Left forelimb (tissue), 1 donor: ENCODE measurements at places on chromosomes 7 and 10.

DNA sequence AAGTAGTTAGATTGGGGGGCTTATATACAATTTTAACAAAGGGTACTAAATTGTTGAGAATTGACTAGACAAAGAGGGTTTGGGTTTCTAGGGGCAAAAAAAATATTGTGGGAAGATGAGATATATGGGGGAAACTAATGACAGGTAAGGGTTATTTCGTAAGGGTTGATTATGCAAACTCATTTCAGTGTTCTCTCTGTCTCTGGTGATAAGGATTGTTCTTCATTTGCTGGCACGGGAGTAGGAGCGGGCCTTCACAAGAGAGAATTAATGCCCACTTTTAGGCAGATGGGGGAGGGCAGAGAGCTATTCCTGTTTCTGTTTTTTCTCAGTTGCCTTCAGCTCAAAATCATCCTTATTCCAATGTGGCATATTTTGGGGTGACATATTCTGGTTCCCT is 258.4 kb downstream of the EXOC4 start:
- DNase-seq, result no peak

DNA sequence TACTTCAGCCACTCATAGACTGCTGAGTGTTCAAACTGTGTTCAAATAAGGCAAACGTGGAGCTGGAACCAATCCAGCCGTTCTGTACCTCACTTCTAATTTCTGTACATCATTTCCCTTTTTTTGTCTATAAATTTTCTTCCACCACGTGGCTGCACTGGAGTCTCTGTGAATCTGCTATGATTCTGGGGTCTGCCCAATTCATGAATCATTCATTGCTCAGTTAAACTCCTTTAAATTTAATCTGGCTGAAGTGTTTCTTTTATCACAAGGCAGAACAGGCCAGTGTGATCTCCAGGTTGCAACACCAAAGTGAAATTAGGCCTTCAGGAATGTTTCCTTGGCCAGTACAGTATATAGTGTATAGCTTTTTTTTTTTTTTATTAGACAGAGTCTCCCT is 53.5 kb downstream of the DNAJC12 start:
- no peak for DNase-seq

DNA sequence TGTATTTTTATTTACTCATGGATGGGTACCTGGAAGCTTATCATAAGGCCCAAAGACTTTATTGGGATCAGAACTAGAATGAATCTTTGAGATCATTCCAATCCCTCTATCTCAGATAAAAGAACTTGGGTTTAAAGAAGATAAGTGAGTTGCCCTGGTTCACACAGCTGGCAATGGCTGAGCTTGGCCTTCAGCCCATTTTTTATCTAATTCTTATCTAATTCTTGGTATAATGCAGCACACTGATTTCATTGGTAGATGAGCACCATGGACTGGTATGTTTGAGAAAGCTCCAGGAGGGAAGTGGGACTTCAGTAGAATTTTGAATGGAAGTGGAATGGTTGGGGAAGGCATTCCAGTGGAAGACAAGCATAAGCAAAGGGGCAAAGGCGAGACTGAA is 558.9 kb downstream of the REEP3 start:
- no peak for DNase-seq

DNA sequence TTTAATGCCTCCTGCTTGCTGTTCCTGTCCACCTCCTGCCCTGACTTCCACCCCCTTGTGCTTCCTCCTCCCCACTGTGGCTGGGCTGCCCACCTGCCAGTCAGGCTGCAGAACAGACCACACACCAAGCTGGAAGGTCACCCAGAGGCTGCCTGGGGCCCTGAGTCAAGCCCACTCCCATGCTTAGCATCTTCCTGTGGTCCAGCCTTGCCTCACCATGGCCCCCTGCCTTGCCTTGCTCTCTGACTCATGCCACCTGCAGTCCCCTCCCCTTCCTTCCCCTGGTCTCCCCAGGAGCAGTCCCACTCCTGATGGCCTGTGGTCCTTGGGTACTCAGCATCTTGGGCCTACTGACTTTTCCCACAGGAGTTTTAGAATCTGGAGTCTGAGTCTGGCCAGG is 2.3 kb downstream of the CLEC2L start:
- no peak for DNase-seq

- DNase-seq, result no peak
Measured at GRCh38 chr7:151342102-151342646, 562 bp downstream of the NUB1 start.

GRCh38 chr7:100863406-100863950 is 3.7 kb upstream of the TRIP6 start:
- no peak for DNase-seq

DNA sequence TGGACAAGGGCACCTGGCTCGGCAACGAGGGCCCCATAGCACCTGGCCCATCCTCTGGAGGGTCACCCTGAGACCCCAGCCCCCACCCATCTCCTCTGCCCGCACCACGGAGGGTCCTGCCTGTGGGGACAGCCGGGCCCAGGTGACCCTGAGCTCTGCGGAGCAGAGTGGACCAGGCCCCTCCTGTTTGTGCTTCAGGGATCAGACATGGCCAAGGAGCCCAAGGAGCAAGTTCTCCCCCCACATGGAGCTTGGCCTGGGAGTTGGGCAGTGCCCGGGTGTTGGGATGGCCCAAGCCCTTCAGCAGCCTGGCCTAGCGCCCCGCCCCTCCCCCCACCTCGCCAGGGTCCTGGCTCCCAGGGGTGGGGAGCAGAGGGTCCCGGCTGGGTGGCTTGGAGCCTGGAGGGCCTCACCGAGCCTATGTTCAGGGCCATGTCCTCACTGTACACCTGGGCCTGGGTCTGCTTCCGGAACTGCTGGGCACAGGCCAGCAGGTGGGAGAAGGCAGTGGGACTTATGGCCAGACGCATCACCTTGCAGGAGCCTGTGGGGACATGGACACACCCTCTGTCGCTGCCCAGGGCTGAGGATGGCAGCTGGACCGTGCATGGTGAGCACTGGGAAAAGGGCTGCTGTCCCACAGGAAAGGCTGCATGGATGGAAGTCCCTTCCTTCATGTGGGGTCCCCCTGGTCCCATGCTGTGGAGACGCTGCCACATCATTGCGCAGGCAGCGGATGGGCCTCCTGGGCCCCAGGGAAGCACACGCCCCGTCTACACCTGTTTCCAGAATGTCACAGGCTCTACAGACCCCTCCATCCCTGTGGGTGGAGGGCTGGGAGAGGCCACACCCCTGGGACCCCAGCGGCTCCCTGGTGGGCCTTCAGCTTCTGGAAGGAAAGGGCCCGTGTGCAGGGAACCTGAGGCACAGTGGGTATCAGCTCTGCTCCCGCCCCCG is 49.2 kb upstream of the NKX6-2 start:
- no peak for DNase-seq

- no peak for DNase-seq
Measured at GRCh38 chr7:71696511-71696910, 564.6 kb downstream of the GALNT17 start.

DNA sequence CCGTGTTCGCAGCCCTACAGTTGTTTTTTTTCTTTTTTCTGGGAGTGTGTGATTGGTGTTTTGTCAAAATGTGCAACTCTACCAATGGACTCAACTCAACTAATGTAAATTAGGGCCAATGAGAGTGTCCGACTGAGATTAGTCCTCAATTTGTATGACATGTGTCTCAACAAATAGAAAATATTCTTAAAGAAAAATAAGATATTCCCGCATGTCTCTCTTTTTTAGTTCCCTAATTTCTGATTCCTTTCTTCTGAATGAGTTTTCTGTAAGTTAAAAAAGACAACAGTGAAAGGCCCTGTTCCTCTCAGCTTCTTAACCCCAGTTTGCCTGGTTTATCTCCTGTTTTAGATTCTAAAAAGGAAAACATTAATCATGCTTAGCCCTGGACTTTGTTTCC is 61.5 kb downstream of the ARID5B start:
- DNase-seq, result no peak

DNA sequence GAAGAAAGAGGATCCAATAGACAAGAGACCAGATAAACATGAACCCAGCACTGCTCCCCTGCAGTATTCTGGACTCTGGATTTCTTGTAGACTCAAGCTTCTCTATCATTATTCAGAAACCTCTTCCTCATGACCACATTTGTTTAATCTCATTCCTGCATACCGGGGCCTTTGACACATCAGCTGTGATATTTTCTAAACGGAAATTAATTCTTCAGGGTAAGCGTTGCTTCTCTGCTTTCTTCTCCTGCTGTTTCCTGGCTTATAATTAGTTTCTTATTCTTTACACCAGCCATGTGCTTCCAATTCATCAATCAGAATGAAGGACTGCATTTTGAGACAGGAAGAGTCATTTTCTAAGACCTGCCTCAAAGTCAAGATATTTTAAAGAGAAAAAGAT is 54.2 kb upstream of the TARP start:
- no peak for DNase-seq

DNA sequence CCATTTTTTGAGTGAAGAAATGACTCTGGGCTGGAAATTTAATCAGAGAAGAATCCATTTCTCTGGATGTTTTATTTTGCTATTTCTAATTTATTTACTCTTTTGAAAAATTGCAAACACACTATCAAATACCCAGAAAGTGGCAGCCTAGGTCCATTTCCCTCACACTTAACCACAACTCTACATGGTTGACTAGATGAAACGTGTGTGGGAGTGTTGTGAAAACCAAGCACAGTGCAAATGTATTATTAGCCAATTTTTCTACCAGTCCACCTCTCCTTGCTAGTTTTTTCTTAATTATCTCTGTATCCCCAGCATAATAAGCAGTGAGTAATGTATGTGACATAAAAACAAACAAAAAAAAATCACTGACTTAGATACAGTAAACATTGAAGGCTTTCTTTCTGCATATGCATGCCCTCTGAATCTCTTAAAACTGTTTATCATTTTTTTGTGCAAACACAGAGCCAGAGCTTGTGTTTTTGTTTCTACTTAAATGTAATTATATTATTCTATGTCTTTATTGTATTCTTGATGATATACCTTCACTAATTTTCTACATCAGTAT is 30.9 kb downstream of the SCIN start:
- DNase-seq, result no peak

GRCh38 chr7:55429835-55430499 is 64.8 kb downstream of the LANCL2 start:
- DNase-seq, result no peak

DNA sequence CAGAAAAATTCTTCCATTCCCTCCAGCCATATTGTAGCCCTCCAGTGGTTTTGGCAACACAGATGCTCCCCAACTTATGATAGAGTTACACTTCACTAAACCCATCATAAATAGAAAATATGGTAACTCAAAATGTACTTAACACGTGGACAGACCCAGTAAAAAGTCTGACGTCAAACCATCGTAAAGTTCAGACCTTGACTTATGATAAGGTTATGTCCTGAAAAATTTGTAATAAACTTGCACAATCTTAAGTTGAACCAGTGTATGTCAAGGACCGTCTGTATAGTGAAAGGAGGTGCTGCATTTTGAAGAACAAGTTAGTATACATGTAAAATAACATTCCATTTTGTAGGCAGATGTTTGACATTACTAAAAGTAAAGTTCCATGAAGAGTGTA is 142.8 kb downstream of the NSUN6 start:
- no peak for DNase-seq

GRCh38 chr10:69696073-69696731 is 66.2 kb downstream of the FAM241B start:
- DNase-seq, result peak; percentile 14

DNA sequence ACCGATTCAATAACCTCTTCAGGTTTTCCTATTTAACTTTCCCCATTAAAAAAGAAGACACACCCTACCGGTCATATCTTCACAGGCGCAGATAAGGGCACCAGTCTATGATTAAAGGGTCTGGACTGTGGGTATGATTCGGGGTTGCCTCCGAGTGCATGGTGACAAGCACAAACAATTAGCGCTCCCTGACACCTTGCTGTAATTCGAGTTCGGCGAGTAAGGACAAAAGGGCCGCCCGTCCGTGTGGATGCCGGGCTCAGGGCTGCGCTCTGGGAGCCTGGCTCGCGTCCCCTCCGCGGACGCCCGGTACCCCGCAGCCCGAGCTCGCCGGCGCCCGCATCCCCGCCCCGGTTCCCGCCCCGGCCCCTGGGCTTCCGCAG is 111.9 kb upstream of the RHEB start:
- DNase-seq, result no peak

DNA sequence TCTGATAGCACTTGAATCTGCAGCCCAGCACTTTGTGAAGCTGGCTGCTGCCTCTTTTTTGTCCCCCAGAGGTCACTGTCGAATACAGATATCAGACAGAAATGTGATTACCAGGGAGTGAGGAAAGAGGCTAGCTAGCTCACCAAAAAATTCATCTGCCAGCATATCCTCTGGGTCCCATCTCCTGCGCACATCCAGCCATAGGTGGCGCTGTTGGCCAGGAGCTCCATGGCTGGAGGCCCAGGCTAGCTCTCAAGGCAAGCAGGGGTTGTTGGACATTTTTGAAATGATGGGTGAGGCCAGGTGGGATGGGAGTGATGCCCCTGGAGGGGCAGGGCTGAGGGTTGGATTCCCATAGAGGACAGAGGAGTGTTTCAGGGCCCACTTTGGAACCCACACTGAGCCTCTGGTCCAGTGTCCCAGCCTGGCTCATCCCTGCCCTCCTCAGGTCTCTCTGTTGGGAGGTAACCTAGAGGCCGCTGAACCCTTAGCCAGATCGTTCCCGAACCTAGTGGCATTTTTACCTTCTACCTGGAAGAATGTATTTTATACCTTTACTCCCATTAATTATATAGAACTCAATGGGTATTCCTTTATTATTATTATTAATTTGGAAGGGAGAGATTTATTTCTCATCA is 14.8 kb downstream of the DPCD start:
- peak; percentile 78 for DNase-seq

- DNase-seq, result no peak
Measured at GRCh38 chr7:149154056-149154455, 6.8 kb downstream of the ZNF398 start.

DNA sequence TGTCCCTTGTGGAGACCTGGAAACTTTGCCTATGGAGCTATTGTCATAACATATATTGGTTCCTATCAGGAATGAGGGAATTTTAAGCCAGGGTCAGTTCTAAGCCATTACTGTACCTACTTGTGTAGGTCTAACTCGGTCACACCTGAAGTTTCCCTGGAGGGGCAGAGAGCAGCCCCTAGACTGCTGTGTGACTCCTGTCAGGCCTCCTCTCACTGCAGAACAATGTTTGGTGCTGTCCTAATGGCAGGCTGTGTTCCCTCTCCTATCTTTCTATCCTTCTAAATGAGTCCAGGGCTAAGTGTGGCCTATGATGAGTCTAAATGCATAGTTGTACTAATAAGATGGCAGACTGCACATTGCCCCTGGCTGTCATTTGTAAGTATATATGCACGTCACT is 14.2 kb downstream of the MBL2 start:
- no peak for DNase-seq

DNA sequence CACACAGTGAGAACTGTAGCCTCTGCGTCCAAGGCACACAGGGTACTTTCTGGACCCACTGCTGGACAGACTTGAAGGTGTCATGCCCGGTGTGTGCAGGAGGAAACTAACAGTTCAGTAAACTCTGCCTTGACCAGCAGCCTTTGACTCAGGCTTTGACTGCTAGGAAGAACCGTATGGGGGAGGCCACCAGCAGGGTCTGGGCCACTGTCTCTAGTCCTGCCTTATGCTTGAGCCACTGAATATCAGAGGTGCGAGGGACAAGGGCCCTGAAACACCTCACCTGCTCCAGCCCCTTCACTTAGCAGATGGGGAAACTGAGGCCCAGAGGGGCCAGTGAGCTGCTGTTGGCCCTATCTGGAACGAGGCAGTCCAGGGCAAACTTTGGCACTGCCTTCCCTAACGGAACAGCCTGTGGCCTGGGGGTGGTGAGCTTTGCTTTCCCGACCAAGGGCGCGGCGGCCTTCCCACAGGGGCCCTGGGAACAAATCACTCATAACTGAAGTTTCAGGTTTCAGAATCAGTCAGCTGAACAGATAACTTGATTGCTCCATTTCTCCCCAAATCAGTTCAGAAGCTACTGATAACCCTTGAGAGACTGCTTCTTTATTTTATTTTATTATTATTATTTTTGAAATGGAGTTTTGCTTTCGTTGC is 130.0 kb downstream of the FAM53B start:
- no peak for DNase-seq
